AG10803 (cell line): ENCODE measurements at places on chromosomes 11 and 22.
A peak's percentile ranks its signal among the peaks of the same experiment; 100 is the strongest.

GRCh38 chr11:48078689-48079088 is 98.3 kb downstream of the PTPRJ start:
- peak; percentile 77 for DNase-seq

- peak; percentile 48 for DNase-seq
Measured at GRCh38 chr11:9992306-9992705, 301.7 kb downstream of the SBF2 start.

GRCh38 chr11:131748151-131749050 is 378.0 kb downstream of the NTM start:
- DNase-seq: peak; percentile 71

- DNase-seq: no peak
Measured at GRCh38 chr22:48929276-48929790, 898.3 kb downstream of the BRD1 start.

DNA sequence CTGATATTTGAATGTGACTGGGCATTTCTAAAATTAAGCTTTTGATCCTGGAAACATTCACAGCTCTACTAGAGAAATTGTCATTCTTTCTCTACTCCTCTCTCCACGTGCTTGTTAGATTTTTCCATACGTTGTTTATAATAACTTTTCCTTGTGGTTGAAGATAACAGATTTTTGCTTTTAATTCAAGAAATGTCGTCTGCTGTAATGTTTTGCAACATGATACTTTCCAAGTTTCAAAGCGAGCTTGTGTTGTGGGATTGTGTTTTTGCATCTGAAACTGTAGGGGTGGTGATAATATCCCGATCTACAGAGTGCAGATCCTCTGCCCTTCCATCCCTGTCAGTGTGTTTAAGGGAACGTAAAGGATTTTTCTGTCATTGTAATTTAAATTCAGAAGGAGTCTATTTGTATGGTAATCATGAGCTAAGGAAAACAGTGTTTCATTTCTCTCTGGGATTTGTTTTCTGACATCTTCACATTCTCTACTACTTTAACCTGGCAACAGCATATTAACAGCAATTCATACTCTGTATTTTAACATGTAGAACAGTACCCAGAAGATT is 321.4 kb downstream of the FAT3 start:
- no peak for DNase-seq
